AG04449 (cell line): ENCODE measurements at places on chromosomes 2 and 18.

GRCh38 chr2:100143286-100143685 is 896 bp upstream of the AFF3 start:
- DNase-seq = no peak

DNA sequence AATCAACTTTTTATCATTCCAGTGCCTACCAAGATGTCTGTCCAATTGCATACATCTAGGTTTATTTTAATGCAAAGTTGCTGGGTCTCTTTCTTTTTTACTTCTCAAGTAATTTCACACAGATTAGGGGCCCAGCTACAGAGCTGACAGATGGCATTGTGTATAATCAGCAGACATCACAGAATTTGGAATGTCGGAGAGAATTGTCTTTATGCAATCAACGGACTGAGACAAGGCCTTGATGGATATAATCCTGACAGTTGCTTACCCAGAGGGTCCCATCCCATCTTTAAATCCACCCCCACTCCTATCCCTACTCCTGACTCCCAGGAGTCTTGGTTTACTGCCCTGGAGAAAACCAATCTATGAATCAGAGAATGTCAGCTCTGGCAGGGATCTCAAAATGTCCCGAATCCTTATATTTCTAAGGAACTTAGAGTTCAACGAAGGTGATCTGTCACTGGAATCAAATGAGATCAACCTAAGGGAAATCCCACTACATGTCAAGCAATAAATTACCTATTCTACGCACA is 142.0 kb downstream of the LRATD1 start:
- no peak for DNase-seq

GRCh38 chr2:186827411-186827810 is 21.6 kb downstream of the ZSWIM2 start:
- peak; percentile 45 for DNase-seq

GRCh38 chr18:36942264-36942663 is 113.3 kb downstream of the KIAA1328 start:
- DNase-seq = peak; percentile 1

DNA sequence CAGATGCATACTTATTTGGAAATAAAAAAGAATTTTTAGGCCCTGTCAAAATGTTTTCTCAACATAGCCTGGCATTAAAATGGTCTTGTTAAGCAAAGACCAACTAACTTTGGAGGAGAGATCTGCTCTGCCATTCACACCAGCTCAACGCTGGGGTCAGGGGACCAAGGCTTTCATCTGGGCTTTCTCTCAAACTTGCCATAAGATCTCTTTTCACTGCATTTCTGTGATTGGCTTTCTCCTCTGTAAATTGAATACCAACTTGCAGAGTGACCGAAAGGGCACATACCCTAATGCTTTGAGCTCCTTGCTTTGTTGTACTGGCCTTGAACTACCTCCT is 71.2 kb downstream of the MYCN start:
- DNase-seq = no peak

GRCh38 chr2:219331560-219332213 is 857 bp downstream of the RESP18 start:
- no peak for DNase-seq

GRCh38 chr2:171836146-171836910 is 57.7 kb downstream of the SLC25A12 start:
- peak; percentile 29 for DNase-seq

- peak; percentile 24 for DNase-seq
These were observed 7.7 kb upstream of the SP100 start for GRCh38 chr2:230408244-230408842.

DNA sequence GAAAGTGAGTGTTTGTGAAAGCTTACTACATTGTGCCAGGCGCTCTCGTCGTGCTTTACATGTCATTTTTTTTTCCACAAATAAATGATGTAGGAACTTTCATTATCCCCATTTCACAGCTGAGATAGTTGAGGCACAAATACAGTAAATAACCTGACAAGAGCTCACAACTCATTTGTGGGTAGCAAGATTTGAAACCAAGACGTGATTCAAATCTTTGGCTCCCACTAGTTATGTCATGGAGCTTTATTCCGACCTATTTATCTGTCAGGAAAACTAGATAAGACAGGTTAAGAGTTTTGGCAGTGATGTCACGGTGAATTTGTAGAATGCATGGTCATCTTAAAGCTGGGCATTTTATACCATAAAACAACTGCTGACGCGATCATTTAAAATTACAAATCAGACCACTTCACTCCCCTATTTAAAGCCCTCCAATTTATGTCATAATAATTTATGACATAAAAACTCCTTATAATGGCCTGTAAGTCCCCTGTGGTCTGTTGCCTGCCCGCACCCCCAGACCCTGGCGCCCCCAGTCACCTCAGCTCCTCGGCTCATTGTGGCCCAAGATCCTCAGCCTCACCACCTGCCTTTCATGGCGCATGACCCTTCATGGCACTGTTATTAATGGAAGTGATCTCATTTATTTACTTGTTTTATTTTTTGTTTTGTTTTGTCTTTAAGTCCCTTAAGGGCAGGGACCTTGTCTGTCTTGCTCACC is 678 bp upstream of the ZNF24 start:
- DNase-seq = no peak

- no peak for DNase-seq
These were observed at the start of gene ERICH2 for GRCh38 chr2:170770008-170770605. ERICH2 (plus strand) TSS chr2:170770378; CDS start chr2:170770682, 304 bp downstream.

GRCh38 chr2:20366672-20367116 is 16.1 kb upstream of the PUM2 start:
- no peak for DNase-seq

- DNase-seq = no peak
These were observed 50.3 kb upstream of the ST3GAL5 start for GRCh38 chr2:85939131-85939530.

GRCh38 chr2:159399716-159400415 is 113.4 kb upstream of the WDSUB1 start:
- DNase-seq = no peak

DNA sequence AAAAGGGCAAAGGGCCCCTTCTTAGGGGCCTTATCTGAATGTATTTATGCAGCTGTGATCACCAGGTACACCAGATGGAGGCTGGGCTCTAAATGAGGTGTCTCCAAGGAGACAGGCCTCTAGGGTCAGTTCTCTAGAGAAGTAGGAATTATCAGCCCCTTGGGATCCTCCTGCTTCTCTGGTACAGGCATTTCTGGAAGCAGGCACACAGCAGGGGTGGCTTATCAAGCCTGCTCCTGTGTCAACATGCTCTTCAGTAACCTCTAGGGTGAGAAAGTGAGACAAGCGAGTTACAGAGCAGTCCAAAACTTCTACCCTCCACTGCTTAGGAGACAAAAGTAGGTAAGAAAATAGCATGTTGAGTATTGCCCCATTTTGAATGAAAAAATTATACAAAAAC is 13.8 kb downstream of the TPGS2 start:
- DNase-seq = no peak
